ENCODE measurements at places on chromosomes 5 and 9.
A peak's percentile ranks its signal among the peaks of the same experiment; 100 is the strongest.

GRCh38 chr5:78065663-78066062 lies 228.8 kb downstream of the AP3B1 start:
- DNase-seq, result no peak

GRCh38 chr5:34535433-34535832 lies 120.7 kb upstream of the RAI14 start:
- DNase-seq, result no peak

- DNase-seq, result no peak
Measured at GRCh38 chr9:97518909-97519307, 17.4 kb downstream of the TMOD1 start.

DNA sequence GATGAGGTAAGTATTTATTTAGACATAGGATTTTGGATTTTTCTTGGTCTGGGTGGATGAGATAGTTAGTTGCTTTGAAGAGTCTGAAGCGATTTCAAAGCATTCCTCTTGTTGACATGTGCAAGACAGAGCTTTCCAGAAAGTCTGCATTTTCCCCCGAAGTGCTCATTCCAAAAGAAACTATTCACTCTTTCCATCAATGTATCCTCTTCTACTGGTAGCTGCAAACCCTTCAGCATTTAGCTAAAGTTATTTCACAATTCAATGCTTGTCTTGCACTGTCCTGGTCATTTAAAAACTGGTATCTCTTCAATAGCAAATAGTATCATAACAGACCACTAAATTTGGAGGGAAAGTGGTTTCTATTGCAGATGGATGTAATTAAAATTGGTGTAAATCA lies 13.0 kb downstream of the NREP start:
- no peak for DNase-seq

- DNase-seq, result peak; percentile 7
Measured at GRCh38 chr5:181088289-181088688, 42.7 kb downstream of the OR2V1 start.

- peak; percentile 24 for DNase-seq
Measured at GRCh38 chr5:26482810-26483375, 555.5 kb downstream of the CDH9 start.

DNA sequence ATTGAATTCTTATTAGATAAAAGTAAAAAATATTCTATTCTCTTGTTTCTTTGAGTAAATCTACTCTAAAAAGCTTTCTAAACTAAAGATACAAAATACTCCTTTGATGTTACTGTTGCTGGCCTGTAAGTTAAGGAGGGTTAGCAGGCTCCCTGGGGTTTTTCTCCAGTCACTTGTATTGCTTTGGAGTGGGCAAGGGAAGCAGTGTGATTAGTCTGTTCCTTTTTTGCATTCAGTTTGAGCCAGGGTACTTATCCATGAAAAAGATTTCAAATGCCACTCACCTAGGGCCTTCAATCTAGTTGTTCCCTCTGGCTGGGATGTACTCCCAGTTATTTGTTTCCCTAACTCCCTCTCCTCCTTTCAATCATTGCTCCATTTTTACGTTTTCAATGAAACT lies 256.2 kb upstream of the SMC2 start:
- no peak for DNase-seq

DNA sequence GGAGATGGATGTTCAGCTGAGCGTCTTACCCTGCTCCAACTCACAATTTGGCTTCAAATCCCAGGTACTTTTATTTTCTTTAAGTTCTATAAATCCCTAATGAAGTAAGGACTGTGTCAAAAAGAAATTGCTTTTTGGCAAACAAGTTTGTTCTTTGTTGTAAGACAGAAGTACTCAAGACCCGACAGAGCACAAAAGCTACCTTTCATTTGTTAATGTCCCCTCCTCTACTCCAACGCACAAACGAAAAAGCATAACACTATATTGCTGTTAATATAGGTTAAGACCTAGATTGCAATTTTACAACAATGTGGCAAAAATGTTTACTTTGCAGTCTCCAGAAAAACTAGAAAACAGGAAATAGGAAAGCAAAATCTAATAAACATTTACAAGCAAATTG lies 595.4 kb upstream of the DMAC1 start:
- no peak for DNase-seq

GRCh38 chr9:88193766-88194165 lies 55.5 kb upstream of the SPATA31C2 start:
- DNase-seq, result no peak

GRCh38 chr5:115817386-115817785 lies 927 bp upstream of the CDO1 start:
- DNase-seq, result no peak

GRCh38 chr5:139103762-139104161 lies 94.4 kb downstream of the SIL1 start:
- DNase-seq, result no peak

- no peak for DNase-seq
Measured at GRCh38 chr5:155507363-155507762, 493.8 kb downstream of the KIF4B start.

GRCh38 chr9:76626141-76626540 lies 138.1 kb upstream of the PCA3 start:
- no peak for DNase-seq

GRCh38 chr9:74132986-74133385 lies 364.1 kb upstream of the RORB start:
- no peak for DNase-seq

GRCh38 chr5:4208537-4208936 lies 612.9 kb downstream of the IRX1 start:
- DNase-seq, result no peak

- DNase-seq, result no peak
Measured at GRCh38 chr9:107883496-107884124, 394.0 kb upstream of the KLF4 start.

DNA sequence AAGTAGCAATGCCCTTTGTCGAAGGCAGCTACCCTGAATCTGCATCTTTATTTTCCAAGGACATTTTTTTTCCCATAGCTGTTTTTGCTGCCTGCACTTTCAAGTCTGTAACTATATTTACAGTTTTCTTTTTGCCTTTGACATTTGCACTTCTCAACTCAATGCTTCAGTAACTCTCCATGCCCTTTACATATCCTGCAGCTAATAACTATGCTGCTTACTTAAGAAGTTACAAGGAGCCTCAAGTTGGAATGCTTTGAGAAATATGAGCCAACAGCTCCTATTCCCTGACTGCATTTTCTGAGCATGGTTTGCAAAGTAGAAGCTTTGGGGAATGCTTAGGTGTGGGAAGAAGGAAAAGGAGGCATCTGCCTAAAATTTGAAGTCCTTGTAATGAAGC lies 194.8 kb upstream of the TRPC7 start:
- DNase-seq, result no peak

GRCh38 chr9:134139081-134139480 lies 3.2 kb downstream of the WDR5 start:
- DNase-seq, result no peak

GRCh38 chr9:90801973-90802322 lies 329 bp downstream of the SYK start:
- DNase-seq, result no peak

DNA sequence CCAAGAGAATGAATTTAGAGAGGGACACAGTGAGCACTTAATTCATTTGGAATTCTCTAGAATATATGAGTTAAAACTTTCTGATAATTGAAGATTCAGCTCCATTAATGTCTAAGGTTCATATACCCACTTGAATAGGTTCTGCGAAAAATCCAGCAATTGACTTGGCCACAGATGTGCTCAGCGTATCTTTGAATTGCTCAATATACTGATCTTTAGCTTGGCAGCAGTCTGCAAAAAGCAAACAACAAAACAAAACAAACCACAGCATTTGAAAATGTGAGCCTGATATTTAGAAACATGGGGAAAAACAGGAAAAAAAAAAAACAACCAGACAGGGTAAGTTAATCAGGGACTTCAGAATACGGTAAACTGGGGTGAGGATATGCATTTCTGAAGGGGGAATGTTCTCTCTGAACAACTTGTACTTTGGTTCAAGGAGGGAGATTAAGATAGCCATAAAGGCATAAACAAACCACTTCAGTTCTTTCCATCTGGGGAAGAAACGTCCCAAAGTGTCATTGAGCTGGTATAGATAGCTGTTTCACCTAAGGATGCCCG lies 21.4 kb downstream of the AGXT2 start:
- DNase-seq, result no peak

DNA sequence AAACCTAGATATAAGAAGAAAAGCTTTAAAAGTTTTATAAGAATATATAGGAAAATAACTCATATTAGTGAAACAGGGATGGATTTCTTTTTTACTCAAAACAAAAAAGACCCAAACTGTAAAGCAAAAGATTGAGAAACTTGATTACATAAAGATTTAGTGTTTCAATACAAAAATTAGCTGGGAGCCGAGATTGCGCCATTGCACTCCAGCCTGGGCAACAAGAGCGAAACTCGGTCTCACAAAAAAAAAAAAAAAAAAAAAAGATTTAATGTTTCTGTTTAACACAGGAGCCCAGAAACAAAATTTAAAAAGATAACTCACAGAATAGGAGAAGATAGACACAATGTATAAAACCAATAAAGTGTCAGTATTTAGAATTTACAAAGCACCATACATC lies 45.2 kb downstream of the CDC14B start:
- no peak for DNase-seq

- no peak for DNase-seq
Measured at GRCh38 chr5:95080030-95080429, 204.9 kb downstream of the MCTP1 start.

- DNase-seq, result peak; percentile 42
Measured at GRCh38 chr5:55172051-55172899, 702 bp downstream of the CDC20B start.

- DNase-seq, result no peak
Measured at GRCh38 chr5:2902186-2902585, 150.7 kb upstream of the IRX2 start.

DNA sequence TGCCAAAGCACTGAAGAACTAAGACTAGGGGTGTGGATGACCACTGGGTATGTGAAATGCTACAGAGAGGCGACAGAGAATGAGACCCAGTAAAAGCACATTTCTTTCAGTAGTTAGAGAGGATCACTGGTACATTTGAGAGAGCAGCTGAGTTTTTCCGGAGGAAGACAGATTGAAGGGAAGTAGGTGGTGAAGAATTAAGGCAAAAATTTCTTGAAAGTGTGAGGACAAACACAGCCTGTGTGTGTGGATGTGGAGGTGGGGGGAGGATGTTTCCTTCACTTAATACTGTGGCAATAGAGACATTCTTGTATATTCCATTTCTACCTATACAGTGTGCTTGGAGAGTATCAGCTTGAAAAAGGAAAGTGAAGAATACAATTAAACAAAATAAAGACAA lies 871.2 kb upstream of the DMAC1 start:
- DNase-seq, result no peak

GRCh38 chr9:96611302-96611701 lies 8.3 kb downstream of the CDC14B start:
- no peak for DNase-seq

DNA sequence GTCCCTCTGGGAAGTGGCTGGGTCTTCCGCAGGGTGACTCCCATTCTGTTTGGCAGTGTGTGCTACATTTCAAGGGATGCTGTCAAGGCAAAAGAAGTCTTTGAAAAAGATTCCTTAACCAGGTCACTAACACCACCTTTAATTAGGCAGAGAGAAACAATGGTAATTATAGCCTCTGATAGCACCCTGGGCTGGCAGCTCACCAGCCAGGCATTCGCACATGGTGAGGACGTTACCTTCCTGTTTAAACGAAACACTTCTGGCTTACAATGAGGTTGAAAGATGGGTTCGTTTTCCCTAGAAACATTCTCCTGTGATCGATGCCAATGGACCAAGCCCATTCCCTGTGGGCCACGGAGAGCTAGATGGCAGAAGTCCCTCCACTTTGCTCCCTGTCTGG lies 230.1 kb upstream of the PANK3 start:
- no peak for DNase-seq

DNA sequence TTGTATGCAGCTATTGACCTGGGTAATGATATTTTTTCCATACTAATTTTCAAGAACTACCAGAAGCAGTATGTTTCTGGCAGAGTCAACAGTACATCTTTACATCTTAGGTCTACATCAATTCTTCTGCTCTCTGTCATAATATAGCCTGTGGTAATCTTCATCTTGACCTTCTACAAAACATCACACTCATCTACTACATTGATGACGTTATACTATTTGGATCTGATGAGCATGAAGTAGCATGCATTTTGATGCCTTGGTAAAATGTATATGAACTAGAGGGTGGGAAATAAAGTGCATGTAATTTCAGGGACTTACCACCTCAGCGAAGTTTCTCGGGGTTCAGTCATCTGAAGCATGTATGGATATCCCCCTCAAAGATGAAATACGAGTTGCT lies 629.7 kb upstream of the SGCD start:
- no peak for DNase-seq

GRCh38 chr5:9283473-9283872 lies 262.4 kb downstream of the SEMA5A start:
- DNase-seq, result no peak

DNA sequence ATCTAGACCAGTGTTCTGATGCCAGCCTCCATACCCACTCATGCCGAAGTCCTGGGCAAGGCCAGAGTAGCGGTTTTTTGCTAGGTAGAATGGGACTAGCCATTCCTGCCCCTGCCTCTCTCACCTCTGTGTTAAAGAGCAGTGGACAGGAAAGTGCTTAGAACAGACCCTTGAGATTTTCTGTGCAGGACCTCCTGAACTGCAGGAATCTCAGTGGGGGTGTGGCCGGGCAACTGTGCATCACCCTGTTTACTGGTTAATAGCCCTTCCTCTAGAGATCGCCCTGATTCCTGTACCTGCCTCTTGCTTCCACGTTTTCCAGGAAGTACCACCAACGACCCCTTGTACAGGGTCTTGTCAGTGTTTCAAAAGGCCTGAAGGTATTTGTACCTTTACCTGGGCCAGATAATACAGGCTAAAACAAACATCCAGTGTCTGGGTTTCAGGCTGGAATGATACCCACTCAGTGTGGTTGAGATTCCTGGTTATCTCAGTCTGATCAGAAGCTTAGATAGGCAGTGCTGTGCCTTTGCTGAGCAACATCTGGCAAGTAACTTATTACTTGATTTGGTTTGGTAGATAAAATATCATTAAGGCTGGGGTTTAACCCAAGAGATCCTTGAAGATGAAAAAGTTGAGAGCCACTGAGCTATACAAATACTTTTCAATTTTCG lies 65.9 kb downstream of the RGS3 start:
- DNase-seq, result no peak

- DNase-seq, result no peak
Measured at GRCh38 chr5:136046246-136046645, 17.5 kb downstream of the TGFBI start.

- no peak for DNase-seq
Measured at GRCh38 chr9:14014218-14014617, 299.7 kb downstream of the NFIB start.

DNA sequence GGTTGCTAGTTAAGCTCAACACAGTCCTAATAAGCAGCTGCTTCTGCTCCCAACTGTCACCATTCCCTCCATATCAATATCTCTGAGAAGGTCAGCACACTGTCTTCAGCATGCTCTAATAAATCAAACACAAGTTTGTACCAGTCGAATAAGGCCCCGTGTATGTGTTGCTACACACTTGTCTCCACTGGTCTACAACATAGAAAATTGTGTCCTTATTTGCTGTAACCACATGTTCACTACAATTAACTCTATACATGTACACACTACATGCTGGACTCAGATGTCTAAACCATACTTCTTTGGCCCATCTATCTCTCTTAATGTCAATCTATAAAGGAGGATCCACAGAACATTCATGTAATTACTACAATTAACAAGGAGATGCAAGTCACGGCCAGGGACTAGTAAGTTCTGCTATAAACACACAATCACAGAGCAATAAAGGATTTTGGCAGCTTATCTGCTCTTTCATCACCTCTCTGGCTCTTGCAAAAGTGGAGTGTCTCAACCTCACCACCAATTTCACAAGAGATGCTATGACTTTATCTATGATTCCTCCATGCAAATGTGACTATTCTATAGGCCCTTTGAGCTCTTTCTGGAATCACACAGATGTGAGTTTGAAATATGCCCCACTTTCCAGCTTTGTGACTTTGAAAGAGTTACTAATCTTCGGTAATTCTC lies 143.9 kb downstream of the SEMA5A start:
- no peak for DNase-seq

Measured in CMK (cell line).